ENCODE measurements at places on chromosomes 12 and 14.

DNA sequence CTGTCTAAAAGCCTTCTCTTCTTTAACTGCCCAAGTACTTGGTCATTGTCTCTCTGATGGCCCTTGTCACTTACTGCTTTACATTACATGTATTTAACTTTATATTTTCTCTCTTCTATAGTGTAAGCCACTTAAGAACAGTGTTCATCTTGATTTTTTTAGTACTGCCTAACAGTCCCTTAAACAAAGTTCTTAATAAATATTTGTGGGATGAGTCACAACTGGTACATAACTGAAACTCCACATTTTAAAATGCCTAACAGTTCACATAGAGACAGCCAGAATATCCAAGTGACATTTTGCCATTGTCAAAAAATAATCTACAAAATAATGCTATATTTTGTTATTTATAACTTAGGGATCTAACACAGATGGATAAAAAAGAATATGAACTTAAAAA lies 146.6 kb downstream of the STXBP6 start:
- DNase-seq: no peak

- no peak for DNase-seq
Measured at GRCh38 chr12:125469683-125470082, 404.4 kb downstream of the AACS start.

DNA sequence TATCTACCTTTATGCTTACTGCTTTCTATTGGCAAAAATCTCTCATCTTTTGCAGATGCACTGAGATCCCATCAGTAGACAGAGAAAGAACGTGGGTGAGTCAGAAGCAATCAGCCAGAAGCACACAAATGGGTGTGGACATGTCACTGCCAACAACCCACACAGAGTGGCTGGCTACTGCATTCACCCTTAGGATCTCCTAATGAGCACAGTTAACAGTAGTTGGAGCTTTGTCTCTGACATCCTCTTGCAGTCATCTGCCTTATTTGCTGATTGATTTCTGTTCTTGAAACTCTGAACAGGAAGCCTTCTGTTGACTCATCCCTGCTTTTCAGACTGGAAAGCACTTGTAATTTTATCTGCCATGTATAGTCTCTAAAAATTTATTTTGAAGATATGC lies 117.2 kb downstream of the RGS6 start:
- peak; percentile 2 for DNase-seq

GRCh38 chr12:116426391-116427136 lies 132.6 kb upstream of the MAP1LC3B2 start:
- DNase-seq: no peak

DNA sequence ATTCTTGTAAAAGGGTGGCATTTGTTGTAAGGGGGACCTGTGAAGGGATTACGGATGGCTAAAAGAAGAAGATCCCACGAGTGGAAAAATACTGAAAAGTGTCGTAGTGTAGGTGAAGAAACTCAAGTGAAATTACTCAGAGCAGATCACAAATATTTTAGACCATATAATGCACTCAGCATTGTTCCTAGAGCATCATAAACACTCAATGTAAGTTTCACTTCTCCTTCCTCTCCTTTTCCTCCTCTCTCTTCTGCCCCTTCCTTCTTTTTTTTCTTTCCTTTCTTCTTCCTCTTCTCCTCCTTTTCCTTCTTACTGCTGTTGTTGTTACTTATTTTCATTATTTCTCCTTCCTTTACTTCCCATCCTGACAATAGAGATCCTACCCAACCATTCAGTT lies 445.6 kb downstream of the ADAMTS20 start:
- DNase-seq: no peak

DNA sequence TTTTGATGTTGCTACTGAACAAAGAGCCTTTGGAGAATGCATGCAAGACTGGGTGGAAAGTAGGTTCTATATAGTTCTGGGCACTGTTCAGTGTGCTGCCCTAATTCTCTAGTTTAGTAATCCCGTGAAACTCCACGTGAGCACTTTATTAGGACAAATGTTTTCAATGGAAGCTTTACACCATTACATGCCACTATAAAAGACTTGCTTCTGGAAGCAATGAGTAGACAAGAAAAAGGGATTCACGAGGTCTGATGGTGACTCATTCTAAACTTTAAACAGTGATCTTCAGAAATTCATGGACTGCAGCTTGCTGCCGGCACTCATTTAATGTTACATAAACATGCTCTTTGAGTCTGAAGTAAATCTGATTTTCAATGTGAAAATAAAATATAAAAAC lies 22.3 kb downstream of the ATG14 start:
- no peak for DNase-seq

- DNase-seq: peak; percentile 72
Measured at GRCh38 chr12:12685305-12685704, 10.7 kb downstream of the GPR19 start.

- DNase-seq: no peak
Measured at GRCh38 chr12:89372584-89373370, 20.5 kb upstream of the DUSP6 start.

DNA sequence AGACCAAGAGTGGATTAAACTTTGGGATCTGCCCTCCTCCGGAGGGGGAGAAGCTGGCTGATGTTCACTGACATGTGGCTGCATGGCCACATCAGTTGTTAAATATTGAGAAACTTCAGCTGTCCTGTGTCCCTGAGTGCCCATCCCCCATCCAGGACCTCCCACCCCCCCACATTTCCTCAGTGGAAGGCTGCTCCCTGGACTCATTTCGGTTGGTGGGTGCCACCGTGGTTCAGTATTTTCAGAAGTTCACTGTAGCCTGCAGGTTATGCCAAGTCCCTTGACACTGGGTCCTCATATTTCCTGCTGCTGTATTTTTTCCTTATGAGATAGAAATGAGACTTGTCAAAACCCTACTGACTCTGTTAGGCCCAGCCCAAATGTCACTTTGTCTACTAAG lies 302.4 kb downstream of the CACNA1C start:
- DNase-seq: no peak

DNA sequence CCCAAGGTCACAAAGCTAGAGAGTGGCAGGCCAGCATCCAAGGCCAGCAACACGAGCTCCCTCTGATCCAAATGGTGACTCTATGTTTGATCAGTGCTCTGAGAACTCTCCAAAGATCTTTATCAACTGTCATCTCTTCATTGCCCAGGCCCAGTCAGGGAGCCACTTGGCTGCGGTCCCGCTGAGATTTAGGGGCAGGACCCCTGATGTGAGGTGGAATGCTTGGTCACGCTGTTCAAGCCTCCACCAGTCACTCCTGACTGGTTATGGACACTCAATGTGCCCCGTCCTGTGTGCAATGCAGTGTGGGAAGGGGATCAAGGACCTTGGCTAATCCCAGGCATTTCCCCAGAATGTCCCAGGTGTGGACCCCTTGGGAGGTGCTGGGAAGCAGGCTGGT lies 19.8 kb upstream of the TCL1B start:
- DNase-seq: no peak

GRCh38 chr12:93009533-93009932 lies 80.4 kb upstream of the EEA1 start:
- DNase-seq: no peak

DNA sequence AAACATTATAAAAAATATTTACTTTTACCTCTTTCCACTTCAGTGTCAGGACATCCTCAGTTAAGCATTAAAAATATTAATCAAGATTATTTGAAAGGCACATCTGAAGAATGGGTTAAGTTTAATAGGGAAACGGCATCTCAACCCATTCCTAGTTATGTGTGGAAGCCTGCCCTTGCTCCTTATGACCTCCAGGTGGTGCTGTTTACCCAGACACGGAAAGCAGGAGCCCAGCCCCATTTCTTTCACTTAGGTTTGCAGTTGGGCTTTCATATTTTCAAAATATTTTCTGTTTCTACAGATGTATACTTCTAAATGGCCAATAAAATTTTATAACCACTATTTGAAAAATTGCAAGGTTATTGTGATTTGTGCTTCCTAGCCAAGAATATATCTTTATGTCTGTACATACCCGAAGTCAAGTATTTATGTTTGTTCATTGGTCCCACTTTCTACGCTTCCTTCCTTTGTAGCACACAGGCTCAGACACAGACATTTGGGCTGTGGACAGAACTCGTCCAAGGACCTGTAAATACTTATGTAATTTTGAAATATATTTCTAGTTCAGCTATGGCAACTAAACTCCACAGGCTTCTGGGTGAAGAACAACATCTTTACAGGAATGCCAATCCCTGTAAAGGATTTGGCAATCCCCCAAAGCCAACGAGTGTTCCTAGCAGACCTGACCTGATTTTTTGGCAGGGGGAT lies 247.1 kb downstream of the AKAP6 start:
- DNase-seq: peak; percentile 6

GRCh38 chr12:104529130-104529874 lies 72.6 kb downstream of the CHST11 start:
- no peak for DNase-seq

DNA sequence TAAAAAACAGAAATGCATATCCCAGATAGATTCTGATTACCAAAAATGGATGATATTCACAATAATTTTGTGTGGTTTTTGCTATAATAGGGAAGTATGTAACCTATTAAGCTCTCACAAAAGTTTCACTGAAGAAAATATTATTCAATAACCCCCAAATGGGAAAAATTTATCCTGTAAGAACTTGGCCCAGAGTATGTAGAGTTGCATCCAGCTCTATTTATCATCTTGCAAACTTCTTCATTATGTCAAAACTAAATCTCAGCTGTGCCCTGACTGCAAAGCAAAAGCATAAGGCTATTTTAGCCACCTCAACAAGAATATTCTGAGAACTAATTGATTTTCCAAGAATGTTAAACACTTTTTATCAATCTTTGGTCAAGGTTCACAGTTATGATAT lies 199.2 kb downstream of the PAX9 start:
- no peak for DNase-seq

DNA sequence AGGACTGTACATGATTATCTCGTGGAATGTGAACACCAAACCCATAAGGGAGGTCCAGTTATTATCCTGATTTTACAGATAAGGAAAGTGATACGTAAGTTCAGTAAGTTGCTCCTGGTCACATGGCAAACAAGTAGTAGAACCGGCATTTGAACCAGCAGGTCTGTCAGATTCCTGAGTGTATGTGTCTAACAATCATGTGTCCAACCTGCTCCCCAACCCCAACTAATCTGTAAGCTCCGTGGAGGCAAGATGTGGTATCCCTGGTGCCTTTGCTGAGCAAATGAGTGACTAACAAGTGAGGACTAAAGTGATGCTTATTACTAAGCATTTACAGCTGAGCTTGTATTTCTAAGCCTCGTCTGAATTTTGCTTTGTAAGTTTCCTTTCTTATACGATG lies 65.9 kb downstream of the PTPN21 start:
- DNase-seq: no peak

GRCh38 chr14:100696590-100696989 lies 30.1 kb upstream of the DLK1 start:
- DNase-seq: no peak

GRCh38 chr12:118727196-118727978 lies 254.0 kb upstream of the SRRM4 start:
- DNase-seq: no peak

DNA sequence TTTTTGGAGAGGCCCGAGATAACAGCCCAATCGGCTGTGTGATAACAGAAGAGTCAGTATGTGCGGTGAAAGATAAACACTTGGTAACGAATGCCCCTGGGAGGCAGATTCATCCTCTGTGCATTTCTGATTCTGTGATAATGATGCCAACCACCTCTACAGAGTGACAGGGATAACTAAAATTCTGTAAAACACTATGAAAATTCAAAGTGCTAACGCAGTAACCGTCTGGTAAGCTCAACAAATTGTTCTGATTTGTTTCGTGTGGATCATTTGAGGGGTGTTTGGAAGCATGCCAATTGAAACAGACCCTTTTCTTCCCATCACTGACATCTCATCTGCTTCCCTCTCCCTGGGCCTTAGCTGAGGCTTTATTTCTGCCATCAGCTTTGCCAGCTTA lies 76.3 kb downstream of the ESR2 start:
- no peak for DNase-seq

GRCh38 chr12:128336204-128337070 lies 69.5 kb downstream of the TMEM132C start:
- no peak for DNase-seq

DNA sequence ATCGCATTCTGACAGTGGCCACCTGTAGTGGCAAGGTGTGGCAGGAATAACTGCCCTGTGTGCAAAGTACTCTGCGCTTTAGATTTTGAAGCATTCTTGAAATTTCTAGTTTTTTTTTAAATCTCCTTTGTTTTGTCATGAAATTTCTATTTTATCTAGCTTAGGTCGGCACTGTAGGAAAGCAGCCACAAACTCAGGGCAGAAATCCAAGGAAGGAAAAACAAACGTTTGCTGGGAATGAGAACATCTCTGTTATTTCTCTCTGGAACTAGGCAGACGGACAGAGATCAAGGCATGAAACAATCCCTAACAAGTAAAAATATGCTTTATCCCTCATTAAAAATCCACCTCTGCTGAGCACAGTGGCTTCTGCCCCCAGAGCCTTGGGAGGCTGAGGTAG lies 1.3 kb upstream of the NR2C1 start:
- DNase-seq: no peak

- no peak for DNase-seq
Measured at GRCh38 chr12:105470102-105470501, 139.6 kb downstream of the C12orf75 start.

GRCh38 chr12:54019091-54019811 lies 9.0 kb upstream of the HOXC6 start:
- DNase-seq: no peak

- no peak for DNase-seq
Measured at GRCh38 chr14:55000381-55000780, 26.5 kb downstream of the WDHD1 start.

- DNase-seq: peak; percentile 90
Measured at GRCh38 chr12:123972457-123973401, at the start of the genes CCDC92 and ZNF664. CCDC92 (minus strand) TSS chr12:123972831; CDS start chr12:123944305, 28,526 bp downstream. ZNF664 (plus strand) TSS chr12:123973215; CDS start chr12:124012145, 38,930 bp downstream.

Data from amygdala (tissue), 56 donors.